Stimulated activated CD8-positive, alpha-beta memory T cell treated with anti-CD3 and anti-CD28 coated beads, Interleukin-2, amount 100 ng/mL, for 48 hours (primary cell): ENCODE measurements at places on chromosomes 7 and 10.
A peak's percentile ranks its signal among the peaks of the same experiment; 100 is the strongest.

GRCh38 chr7:47180516-47180826 lies 401.4 kb downstream of the TNS3 start:
- no peak for DNase-seq

DNA sequence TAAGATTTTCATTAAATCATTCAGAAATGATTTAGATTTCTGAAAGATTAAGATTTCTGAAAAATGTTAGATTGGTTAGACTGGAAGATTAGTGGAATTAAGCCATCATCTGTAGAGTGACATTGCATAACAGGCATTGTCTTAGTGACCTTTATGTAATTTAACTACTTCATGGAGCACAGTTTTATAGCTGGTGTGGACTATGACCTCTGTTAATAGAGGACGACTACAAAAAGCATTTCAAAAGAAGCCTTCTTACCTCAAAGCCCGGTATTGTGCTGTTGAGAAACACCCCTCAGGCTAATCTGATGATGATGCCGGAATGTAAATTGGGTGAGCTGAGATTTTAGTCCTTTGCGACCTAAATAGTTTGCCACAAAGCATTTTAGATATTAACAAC lies 55.6 kb downstream of the GALNT11 start:
- no peak for DNase-seq

GRCh38 chr7:157844611-157845010 lies 507.8 kb downstream of the DNAJB6 start:
- no peak for DNase-seq

DNA sequence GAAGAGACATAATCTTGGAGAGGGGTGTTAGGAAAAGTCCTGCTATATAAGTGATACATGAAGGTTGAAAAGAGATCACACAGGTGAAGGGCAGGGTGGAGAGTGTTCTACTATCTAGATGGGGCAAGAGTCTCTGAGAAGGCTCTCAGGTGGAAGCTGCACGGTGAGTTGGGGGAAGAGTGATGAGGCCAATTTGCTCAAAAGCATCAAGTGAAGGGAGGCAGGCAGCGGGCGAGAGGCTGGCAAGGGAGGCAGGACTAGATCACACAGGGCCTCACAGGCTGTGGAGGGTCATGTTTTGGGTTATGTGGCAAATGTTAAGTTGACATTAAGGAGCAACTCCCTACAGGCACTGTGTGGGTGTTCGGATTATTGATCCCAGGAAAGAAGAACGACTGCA lies 2.6 kb upstream of the COL17A1 start:
- DNase-seq, result no peak

- DNase-seq, result no peak
Measured at GRCh38 chr7:158519633-158520174, 67.9 kb downstream of the PTPRN2 start.

DNA sequence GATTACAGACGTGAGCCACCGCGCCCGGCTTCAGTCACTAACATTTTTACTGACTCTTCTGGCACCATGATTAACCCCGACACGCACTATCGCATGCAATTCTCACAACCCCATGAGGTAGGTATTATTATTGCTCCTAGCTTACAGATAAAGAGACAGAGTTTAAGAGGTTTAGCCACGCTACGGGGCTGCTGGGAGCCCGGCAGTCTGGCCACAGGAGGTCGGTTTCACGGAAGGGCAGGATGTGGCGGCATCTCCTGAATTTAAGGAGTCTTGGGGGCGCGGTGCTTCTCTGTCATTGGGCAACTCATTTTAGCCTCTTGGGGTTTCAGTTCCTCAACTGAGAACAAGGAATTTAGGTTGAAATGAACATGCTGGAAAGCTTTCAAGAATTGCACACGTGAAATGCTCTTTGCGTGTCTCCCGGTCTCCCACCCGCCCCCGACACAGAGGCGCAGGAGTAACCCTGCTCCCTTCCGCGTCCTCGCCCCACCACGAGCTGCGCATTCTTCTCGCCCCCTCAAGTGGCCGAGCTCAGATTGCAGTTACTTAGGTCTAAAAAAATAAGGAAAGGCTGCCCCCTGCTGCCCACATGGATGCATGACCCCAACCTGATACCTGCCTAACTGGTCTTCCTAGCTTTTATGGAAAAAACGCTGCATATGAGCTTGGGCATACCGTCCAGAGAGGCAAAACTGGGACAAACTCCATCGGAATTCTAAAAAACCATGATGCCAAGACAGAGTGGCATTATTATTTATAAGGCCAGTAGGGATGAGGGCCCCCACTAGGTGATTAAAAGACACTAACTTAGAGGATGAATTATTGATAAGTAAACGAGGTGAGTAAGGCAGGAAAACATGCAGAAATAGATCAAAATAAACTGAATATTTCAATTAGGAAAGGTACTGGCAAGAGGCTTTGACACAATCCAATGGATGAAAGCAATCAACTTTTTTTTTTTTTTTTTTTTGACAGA lies 12.4 kb downstream of the PRSS2 start:
- DNase-seq, result peak; percentile 61

- DNase-seq, result no peak
Measured at GRCh38 chr10:105952153-105952552, 1212.4 kb downstream of the SORCS1 start.

DNA sequence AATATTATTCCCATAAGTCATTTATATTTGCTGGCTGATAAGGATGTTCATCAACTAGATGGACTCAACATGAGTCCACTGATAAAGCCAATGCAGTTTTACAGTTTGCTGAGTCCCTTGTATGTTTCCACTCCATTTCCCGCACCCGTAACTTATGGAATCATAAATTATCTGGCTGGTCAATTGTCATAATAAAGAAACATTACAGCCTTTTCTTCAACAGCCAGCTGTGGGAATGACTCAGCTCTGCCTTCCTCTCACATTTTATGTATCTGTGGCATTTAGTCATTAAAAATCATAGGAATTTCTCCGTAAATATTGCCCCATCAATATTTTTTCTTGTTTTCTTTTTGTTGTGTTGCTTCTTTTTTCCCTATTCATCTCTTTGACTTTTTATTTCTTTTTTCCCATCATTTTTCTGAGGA lies 22.3 kb upstream of the TMEM26 start:
- no peak for DNase-seq

GRCh38 chr7:157829491-157829890 lies 492.7 kb downstream of the DNAJB6 start:
- no peak for DNase-seq

GRCh38 chr10:63383141-63383540 lies 82.6 kb downstream of the JMJD1C start:
- no peak for DNase-seq

DNA sequence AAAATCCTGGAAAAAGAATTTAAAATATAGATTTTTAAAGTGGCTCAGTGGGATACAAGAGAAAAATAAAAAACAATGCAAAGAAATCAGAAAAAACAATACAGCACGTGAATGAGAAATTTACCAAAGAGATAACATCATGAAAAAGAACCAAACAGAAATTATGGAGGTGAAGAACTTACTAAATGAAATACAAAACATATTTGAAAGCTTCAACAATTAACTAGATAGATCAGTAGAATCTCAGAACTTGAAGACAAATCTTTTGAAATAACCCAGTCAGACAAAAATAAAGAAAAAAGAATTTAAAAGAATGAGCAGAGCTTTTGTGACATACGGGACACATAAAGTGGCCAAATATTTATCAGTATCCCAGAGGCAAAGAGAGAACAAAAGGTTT lies 71.2 kb upstream of the DIP2C start:
- DNase-seq, result no peak

- no peak for DNase-seq
Measured at GRCh38 chr7:28954471-28954870, 3.7 kb downstream of the TRIL start.

- no peak for DNase-seq
Measured at GRCh38 chr10:50437248-50437647, 185.9 kb upstream of the ASAH2 start.
